Fibroblast of skin of back (primary cell): ENCODE measurements at places on chromosomes 11 and 22.

DNA sequence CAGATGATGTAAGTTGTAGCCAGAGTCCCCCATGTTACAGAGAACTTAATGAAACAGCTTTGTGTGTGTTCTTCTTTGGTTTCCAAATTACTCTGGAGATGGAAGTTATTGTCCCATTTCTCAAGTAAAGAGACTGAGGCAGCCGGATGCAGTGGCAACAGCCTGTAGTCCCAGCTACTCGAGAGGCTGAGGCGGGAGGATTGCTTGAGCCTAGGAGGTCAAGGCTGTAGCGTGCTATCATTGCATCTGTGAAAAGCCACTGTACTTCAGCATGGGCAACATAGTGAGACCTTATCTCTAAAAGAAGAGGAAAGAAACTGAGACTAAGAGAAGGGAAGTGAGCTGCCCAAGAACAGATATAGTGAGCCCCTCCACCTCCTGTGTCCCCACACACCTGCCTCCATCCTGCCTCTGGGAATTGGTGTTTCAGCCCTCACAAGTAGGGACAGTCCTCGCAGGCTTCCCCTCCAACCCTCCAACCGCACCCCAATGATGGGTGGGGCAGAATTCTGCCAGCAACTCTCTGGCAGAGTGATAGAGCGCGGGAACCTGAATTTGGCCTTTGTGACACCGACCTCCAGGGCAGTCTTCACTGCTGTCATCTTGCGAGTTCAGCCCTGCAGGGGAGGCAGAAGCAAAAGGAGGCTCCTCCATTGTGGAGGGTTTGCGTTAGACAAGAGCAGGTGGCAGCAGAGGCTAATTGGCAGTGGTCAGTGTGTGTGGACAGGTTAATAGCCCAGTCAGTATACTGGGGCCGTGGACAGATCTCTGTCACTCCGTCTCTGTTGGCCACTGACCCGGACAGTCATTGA, 1.6 kb downstream of the PDXP start:
- no peak for DNase-seq

DNA sequence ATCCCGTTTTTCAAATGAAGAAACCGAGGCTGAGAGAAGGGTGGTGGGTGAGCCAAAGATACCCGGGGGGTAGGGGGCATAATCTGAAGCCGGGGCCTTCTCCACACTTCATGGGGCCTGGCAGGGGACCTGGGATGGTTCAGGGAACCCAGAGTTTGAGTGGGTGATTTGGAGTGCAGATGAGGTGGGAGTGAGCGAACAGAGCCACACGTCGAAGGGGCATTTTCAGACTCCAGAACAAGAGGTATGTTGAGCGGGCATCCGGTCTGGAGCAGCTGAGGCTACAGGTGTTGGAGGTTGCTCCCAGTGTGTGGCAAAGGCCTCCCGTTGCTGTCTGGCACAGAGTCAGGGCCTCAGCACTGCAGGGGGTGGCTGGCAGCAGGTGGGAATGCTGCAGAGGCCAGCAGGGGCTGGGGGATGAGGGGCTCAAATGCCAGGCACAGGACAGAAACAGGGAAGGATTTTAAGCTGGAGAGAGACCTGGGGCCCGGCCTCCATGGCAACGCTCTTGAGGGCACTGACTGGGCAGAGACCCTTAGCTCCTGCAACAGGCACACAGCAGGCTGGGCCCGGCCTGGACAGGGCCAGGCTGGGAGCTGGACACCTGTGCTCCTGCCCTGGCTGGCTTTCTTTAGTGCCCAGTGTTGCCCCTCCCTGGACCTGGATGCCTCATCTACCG, 46.2 kb downstream of the WNT11 start:
- no peak for DNase-seq

GRCh38 chr11:69841859-69842698, 22.9 kb upstream of the FGF3 start:
- DNase-seq: no peak

DNA sequence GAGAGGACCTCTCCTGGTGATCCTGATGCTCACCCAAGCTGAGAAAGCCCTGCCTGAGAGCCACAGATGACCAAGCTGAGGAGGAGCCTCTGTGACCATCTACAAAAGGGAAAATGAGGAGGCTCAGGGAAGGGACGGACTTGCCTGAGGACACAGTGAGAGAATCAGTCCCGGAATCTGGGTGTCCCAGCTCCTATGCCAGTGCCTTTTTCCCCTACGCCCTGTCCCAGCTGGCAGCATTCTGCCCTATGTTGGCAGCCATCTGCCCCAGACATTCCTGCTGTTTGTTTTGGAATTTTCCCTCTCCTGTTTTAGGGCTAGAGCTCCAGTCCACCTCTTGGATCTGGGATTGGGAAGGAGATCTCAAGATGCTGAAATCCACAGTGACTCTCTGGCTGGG, 54.6 kb downstream of the C11orf58 start:
- DNase-seq: no peak

GRCh38 chr22:25395915-25396314, 168.6 kb upstream of the GRK3 start:
- no peak for DNase-seq

DNA sequence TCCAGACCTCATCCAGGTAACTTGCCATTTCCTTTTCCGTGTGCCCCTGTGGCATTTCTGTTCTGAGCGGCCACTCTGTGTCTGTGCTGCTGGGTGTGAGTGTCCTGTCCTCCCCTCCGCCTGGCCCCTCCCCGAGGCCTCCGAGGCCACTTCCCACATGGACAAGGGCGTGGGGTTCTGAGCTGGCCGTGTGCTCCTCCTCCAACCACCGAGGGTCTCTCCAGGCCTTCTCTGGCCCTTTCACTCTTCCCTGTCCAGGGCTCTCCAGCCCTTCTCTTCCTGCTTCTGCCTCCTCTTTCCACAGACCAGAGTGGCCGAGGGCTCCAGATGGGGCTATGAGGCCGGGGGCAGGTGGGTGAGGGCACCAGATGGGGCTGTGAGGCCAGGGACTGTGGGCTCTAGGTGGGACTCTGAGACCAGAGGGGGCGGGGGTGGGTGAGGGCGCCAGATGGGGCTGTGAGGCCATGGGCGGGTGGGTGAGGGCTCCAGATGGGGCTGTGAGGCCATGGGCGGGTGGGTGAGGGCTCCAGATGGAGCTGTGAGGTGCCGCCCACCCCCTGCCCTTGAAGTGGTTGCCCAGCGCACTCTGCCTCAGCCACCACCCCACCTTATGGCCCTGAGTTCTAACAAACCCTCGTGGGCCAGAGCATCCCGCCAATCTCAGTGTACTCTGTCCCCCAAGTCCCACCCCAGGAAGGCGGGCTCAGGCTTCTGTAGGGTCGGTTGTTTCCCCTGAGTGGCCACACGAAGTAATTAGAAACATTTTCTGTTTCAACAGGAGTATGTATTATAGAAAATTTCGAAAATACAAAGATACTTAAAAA, 24.1 kb downstream of the PTDSS2 start:
- DNase-seq: no peak

- DNase-seq: no peak
Observed at GRCh38 chr11:64208086-64208795, 1.7 kb downstream of the FERMT3 start.

DNA sequence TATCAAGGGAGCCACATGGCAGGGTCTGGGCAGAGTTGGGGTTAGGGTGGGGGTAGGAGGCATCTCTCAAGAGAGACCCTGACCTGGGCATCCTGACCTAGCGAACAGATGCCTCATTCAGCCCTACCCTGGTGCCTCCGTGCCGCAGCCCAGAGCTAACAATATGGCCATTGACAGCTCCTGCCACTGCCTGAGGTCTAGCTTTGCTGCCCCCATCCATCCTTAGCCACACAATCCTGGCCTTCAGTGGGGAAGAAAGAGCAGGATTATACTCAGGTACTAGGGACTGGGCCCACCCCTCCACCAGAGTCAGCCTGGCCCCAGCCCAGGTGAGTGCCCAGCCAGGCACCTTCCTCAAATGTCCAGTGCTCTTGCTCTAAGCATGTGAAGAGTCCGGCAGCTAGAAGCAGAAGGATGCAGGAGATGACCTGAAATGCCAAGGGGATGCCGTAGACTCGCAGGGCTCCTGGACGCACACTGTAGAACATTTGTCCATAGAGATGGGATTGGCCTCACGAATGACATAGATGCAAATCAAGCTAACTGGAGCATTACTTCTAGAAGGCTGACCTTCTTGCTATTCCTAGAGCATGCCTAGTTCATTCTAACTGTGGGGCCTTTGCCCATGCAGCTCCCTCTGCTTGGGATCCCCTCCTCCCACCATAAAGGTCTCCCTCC, 13.3 kb upstream of the SERPINH1 start:
- DNase-seq: no peak

DNA sequence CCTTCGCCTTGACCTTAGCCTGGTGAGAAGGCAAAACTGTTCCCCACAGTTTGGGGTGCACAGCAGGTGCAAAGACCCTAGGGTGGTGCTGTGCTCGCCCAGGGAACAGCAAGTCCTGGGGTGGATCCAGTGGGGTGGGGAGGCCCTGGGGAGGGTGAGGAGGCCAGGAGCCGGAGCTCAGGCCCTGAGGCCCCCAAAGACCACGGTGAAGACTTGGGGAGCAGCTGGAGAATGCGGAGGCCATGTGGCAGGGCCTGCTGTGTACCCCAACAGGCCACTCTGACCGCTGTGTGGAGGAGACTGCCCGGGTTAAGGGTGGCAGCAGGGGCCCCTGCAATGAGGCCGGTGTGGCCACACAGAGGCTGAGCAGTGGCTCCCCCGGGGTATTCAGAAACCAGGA, 101.1 kb upstream of the RTL6 start:
- no peak for DNase-seq
